ENCODE measurements at places on chromosomes 7 and 10.

DNA sequence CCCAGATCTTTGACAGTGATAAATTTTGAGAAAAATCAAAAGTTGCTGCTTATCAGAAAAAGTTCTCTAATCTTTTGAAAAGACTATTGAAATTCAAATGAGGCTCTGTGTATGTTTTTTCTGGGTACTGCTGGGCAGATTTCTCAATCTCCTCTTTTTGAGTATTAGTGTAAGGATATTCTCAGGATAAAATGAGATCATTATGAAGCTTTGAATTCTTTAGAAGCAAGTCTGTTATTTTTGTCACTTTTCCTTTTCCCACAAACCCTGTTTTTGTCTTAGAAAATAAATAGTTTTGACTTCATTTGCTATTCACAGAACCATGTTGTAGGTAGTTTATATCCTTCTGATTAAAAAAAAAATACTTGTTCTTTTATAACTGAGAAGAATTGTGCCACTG, 7.9 kb downstream of the STAM start:
- DNase-seq: no peak

GRCh38 chr7:40647719-40648118, 512.9 kb downstream of the SUGCT start:
- DNase-seq: no peak

GRCh38 chr7:154577141-154577873, 425.6 kb downstream of the PAXIP1 start:
- no peak for DNase-seq

DNA sequence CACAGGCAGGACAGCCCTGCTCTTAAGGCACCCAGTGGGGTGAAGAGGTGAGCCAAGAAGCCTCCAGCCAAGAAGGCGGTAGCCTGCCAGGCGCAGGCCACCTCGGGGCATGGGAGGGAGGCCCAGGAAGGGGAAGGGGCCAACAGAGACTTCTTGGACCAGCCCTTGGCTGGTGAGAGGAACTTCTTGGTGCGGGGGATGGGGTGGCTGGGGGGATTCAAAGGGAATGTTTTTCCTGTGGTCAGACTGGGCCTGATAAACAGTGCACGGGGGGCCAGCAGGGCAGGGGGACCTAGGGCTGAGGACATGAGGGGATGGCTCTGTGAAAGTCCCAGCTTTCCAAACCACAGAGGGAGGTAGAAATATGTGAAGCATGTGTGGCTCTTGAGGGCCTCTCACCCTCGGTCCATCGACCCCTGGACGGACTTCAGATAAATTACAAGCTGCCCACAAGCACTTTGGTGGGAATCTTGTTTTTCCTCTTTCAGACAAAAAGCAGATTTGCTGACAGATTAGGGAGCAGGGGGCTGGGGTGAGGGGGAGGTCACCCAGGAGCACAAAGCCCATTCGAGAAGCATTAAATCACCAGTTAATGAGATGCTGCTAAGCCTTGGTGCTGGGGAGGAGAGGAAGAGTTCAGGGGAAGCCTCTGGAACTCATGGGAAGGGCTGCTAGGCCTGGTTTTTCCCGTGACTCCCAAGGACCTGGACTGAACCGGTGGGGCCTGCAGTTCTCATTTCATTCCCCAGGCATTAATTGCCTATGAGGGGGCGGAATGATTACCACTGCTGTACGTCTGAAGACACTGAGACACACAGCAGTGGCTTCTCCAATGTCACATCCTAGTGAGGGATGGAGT, 11.3 kb downstream of the CRYGN start:
- no peak for DNase-seq

- DNase-seq: no peak
Observed at GRCh38 chr7:26918241-26918640, 53.9 kb upstream of the SKAP2 start.

DNA sequence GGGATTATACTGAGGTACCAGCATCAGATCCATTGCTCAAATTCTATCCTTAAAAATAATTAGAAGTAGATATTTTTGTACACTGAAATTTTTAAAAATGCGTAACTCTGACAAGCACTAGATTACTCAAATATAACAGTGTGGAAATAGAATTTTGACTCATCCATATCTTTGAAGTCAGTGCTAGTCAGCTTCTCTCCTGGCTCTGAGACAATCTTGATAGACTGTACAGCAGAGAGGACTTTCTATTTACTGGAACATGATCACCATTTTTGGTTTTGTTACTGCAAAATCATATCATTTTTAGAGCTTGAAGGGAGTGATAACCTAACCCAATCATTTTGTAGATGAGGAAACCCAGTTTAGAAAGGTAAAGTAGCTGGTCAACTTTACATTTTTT, 195.0 kb downstream of the MTERF1 start:
- no peak for DNase-seq

- no peak for DNase-seq
Observed at GRCh38 chr7:8387551-8388256, 45.7 kb upstream of the NXPH1 start.

DNA sequence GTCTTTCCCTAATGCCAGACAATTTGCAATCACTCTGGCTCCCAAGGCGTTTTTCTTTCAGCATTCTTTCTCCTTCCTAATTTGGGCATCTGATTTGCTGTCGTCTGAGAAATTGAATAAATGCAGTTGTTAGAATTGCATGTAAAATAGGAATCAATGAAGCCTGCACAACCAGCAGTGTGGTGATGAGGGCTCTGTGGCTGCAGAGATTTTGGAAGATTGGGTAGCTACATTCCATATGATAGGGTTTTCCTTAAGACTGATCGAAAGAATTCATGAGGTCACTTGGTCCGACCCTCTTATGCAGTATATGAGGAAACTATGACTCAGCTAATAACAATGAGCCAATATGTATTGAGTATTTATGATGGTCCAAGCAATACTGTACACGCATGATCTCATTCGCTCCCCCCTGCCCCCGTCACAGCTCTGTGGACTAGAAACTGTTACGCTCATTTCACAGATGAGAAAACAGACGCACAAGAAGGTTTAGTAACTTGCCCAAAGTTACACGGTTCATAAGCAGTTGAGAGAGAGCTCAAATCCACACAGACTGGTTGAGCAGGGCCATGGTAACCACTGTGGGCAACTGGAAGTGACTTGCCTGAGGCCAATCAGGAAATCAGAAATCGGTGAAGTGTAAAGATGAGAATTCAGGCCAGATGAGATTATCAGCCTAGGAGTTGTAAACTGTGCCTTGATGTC, 527.2 kb downstream of the GATA3 start:
- DNase-seq: no peak

DNA sequence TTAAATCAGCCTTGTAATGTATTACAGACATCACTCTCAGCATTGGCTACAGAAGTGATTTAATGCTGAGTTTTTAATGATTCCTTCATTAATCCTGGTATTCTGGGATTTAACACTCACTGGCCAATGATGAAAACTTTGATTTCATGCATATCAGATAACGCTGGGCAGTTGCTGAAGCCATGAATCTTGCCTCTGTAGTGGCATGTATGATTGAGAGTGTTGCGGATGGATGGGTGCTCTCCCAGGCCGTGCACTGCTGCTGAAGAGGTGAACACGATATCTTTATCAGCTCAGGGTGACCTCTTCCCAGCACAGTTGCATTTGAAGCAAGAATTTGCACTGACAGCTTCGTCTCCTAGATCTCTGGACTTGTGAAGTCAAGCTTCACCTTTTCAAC, 168.7 kb downstream of the LRRC4 start:
- DNase-seq: no peak

- DNase-seq: no peak
Observed at GRCh38 chr7:139798221-139798620, 20.4 kb upstream of the HIPK2 start.

GRCh38 chr10:88828310-88828709, 23.3 kb downstream of the ANKRD22 start:
- DNase-seq: no peak

GRCh38 chr7:121774563-121774962, 98.4 kb upstream of the PTPRZ1 start:
- DNase-seq: no peak

DNA sequence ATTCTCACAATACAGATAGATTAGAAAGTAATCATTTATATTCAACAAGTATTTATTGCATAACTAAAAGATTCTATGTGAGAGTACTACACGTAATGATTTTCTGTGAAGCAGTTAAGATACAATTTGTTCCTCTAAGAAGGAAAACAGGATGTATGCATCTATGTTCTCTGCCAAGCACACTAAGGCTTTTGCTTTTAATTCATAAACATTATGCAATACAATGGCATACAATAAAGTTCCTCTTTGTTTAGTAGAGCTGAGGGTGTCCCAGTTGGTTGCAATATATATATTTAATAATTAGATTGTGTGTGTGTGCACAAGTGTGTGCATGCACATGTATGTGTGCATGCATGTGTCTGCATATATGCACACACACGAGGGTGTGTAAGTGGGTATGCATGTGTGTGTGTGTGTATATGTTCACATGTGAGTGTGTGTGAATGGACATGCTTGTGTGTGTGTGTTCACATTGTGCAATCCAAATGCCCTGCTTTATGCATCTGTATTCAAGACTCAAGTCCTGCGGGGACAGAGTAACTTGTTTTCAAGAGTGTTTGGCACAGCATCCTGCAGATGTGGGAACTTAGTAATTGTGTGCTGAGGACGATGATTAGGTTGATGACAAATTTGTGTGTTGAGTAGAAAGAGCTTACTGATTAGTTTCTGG, 481.5 kb upstream of the KLF6 start:
- DNase-seq: no peak

DNA sequence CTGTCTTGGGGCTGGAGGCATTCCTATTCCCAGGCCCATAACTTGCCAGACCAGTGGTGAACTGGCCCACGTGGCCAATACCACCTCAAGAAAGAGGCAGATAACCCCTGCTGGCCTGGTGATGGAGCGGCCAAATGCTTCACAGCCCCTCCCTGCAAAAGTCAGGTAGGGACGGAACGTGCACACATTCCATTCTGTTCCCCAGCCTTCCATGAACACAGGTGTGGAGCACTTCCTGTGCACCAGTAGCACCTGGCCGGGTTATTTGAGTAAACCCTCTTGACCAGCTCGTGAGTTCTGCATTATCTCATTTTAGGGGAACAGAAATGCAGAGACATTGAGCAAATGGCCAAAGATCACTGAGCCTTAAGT, 134.4 kb downstream of the SH3PXD2A start:
- DNase-seq: no peak

DNA sequence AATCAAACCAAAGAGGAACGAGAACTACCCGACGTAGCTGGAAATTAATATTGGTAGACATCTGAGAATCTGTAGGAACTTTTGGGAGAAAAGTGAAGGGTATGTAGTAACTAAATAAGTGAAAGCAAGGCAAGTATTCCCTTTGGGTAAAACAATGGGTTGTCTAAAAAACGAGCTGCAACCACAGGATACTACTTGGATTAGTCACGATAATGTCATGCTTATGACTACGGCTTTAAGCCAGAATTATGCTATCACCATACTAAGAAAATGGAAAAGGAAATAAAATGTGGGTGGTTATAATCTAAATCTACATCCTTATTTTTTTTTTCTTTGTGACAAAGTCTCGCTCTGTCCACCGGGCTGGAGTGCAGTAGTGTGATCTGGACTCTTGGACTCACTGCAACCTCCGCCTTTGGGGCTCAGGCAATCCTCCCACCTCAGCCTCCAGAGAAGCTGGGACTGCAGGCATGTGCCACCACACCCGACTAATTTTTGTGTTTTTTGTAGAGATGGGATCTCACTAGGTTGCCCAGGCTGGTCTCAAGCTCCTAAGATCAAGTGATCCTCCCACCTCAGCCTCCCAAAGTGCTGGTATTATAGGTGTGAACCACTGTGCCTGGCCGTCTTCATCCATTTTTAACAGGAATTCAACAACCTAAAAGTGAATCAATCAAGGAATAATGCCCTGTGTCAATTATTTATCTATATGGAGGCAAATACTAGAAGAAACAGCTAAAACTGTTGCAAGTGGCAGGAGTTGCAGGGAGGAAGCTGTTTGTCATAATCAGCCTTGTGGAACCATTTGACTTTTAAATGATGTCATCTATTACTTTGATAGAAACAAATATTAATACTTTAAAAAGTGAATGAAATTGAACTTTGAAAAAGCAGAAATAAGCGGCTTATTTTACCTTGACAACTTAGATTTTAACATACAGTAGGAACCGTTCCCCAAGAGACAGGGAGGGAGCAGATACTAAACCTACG, 189.3 kb downstream of the PRPF18 start:
- DNase-seq: no peak

DNA sequence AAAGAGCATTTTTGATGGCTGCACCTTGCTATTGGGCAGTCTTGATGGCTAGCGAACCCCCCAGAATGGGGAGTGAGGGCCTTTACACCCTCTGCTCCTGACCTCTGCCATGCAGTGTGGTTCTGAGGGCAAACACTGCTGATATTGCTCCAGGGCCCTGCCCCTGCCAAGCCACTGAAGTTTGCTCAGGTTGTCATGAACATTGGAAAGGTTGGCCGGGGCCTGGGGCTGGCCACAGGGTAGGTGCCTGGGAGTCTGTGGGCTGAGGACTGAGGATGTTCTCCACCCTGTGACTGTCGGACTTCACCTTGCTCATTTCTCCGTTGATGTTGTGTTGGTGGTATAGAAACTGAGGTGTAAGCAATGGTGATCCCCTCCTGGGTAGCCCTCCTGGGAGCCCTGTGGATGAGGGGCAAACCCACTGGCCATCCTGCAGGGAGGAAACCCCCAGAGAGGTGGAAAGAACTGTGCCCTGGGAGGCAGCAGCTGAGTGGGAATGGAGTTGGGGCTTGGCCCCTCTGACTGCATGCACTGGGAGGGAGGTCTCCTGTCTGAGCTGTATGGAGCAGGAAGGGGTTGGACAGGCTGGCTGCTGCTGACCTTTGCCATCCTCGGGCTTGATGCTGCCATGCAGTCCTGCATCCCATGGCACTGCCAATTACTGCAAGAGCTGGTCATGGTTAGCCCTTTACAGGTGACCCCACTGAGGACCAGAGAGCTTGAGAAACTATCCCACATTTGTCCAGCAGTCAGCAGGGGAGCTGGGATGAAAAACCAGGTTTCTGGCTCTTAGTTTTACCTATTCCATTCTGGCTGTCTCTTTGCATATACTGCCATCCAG, 77.1 kb downstream of the SH2D4B start:
- DNase-seq: no peak

DNA sequence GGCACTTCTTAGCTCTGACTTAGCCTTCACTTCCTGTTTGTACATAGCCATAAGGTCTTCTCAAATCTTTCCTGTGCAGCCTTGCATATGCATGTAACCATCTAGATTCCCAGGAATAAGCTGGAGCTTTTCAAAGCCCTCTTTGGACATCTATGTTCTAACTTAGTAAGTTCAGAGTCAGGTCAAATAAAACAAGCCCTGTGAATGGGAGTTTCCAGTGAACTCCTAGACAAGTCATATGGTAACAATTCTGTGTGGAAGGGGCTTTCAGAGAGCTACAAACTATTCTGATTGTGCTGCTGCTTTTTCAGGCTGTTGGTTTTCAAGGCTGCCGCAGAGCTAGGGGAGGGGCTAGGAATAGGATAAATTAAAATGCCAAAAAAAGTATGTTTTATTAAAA, 208.4 kb upstream of the AKR1E2 start:
- no peak for DNase-seq

Measured in stimulated activated naive CD4-positive, alpha-beta T cell treated with Interleukin-2 at 50 U/mL for 16 hours (primary cell).